Right renal cortex interstitium (tissue), 3 donors: ENCODE measurements at places on chromosomes 7 and 10.

GRCh38 chr10:27481486-27481885, 22.6 kb upstream of the RAB18 start:
- no peak for DNase-seq

DNA sequence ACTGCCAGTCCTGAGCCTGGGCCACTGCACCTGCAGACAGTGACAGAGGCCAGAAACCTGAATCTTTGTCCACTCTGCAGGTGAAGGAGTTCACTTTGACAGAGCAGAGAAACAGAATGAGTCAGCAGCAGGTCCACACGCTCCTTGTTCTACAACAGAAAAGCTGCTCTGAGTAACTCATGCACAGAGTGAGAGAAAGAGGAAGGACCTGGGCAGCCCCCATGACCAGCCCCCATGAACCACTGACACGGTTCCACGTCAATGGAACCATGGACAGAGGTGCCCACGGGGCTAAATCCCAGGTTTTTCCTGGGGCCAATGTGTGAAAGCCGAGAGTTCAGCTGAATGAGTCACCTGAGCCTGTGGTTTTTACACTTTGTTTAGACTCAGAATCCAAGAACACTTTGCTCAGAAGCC, 40.8 kb upstream of the CTBP2 start:
- no peak for DNase-seq

- no peak for DNase-seq
Observed at GRCh38 chr7:726854-727103, 280 bp downstream of the DNAAF5 start.

GRCh38 chr10:59995862-59996261, 89.5 kb upstream of the CCDC6 start:
- DNase-seq, result no peak

GRCh38 chr7:126305671-126306070, 947.1 kb downstream of the GRM8 start:
- DNase-seq, result no peak

- no peak for DNase-seq
Observed at GRCh38 chr7:2521952-2522591, 2.5 kb downstream of the LFNG start.

- DNase-seq, result no peak
Observed at GRCh38 chr7:33685981-33686683, 219.2 kb upstream of the BMPER start.

GRCh38 chr7:84535580-84536270, 341.1 kb upstream of the SEMA3A start:
- DNase-seq, result no peak

GRCh38 chr10:95850791-95851190, 57.0 kb upstream of the CC2D2B start:
- DNase-seq, result no peak
